NCI-H2107 (cell line): ENCODE measurements at places on chromosomes 2 and 18.

DNA sequence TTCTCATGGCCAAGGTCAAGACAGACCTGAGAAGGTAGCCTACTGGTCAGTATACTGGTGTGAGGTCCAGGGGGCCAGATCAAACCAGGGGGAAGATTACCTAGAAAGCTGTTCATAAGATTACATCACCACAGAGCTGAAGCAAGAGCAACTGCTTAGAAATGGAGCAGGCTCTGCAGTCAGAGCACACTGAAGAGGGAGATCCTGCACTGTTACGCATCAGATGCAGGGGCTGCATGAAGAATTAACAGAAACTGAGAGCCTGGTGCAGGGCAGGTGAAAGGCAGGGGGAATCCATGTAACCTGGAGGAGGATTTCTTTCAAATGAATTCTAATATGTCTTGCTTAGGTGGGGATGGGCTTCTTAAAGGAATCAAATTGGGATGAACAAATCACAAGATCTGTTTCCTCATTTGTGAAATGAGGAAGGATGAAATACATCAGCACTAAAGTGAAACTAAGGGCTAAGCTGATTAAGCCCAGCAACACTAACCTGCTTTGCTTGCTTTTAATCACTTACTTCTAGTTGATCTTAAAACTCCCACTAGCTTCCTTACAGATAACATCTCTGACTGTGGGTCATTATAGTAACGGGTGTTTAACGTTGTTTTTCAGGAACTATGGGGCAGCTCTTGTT lies 74.3 kb upstream of the ADAM23 start:
- no peak for DNase-seq

GRCh38 chr18:22485808-22486244 lies 68.1 kb upstream of the CTAGE1 start:
- no peak for DNase-seq

DNA sequence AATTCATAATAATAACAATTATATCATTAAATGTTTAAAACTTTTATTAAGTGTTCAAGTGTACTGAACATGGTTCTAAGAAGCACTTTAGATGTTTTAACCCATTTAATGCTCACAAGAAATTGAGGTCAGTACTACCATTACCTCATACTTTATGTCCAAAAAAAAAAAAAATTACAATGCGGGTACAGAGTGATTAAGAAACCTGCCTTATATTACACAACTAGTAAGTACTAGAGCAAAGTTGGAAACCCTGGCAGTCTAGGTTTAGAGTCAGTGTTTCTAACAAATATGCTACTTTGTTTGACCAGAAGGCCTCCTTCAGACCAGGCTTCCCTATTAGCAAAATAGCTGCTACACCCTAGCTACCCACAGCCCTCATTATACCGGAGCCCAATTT lies 28.5 kb downstream of the PLEKHM3 start:
- DNase-seq, result no peak

DNA sequence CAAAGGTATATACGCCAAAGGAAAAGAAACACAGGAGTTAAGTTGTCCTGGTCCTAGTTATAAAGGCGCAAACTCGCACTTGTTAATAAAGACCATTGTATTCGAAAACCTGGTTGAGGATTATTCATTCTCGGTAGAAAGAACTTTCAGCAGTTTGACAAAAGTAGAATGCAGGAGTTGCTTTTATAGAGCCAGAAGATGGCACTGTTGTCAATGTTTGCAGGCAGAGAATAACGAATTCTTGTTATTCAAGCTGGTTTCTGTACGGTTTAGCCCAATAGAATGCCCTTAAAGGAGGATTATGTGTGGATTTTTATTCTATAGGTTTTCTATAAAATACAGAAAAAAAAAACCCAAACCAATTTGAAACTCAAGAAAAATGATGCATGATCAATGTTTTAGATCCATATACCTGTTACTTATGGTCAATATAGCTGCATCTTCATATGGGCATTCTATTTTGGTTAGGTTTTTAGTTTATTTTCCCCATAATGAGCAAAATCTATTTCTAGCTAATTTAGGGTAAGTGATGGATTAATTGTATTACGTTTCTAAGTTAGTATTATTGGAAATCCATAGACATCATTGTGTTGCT lies 510.3 kb downstream of the PLCL1 start:
- DNase-seq, result peak; percentile 26

- no peak for DNase-seq
These were observed 86.0 kb downstream of the FAM210A start for GRCh38 chr18:13640266-13640860.

DNA sequence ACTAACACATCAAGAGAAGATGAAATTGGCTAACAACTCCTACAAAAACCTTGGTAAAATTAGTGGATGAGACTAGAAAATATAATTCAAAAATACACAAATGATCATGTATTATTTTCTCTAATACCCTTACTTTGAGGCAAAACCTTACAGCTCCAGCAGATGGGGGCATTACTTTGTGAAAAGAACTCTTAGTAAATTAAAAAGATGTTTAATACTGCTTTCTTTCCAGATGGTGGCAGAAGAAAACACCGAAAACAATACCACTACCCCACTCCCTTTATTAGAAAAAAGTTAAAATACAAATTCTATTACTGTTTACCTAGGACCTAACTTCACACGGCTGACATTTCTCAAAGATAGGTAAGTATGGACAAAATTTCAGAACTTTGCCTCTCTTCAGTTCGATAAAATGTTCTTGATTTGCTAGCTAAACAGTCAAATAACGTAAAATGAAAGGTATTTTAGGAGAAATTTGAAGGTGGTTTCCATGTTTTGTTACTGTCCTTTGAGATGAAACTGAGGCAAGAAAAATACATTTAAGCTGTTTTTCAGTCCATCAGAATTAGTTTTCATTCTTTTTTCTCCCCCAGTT lies 30.6 kb downstream of the ORC4 start:
- DNase-seq, result no peak

GRCh38 chr2:152682663-152683062 lies 34.6 kb downstream of the PRPF40A start:
- no peak for DNase-seq

GRCh38 chr2:147223119-147223518 lies 621.7 kb upstream of the ACVR2A start:
- no peak for DNase-seq

DNA sequence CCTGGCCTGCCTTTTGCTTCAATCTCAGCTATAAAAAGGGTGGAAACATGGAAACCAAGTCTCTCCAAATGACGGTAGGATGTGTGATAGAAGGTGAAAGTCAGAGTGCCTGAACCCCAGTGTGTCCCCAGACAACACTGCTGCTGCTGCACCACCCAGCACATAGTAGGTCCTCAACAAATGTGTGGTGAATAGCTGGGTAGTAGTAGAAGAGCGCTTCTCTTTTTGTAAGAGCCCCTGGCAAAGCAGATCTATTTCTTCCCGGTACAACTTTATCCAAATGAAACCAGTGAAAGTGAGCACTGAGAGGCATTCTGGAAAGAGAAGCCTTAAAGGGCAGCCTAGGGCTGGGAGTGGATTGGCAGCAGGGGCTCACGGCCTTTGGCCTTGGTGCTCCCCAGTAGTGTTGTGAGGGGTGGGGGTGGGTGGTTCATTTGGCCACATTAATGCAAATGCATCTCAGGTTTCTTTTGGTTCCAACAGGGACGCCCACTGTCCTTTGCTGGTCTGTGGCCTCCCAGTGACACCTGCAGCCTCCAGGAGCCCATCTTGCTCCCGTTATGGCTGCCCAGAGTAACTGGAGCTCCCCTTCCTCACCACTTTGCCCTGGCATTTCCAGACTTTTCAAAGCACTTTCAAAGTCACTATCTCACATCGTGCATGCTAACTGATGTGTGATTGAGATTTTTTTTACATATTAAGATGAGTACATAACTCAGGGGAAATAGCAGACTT lies 304.3 kb upstream of the EPAS1 start:
- DNase-seq, result no peak

DNA sequence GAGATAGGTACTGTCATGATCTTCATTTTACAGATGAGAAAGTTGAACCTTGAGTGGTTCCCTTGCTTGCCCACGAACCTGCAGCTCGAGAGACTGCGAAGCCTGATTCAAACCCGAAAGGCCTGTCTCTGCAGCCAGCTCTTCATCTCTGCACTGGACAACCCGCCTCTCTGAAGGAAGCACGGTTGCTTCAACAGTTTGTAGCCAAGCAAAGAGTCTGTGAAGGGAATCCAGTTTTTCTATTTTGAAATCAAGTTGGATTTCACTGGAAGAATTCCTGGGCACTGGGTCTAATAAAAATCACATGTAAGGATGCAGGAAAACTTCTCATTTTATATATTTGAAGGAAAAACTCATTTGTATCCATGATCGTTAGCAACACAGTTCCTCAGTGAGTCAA lies 21.3 kb upstream of the ICOS start:
- no peak for DNase-seq

- DNase-seq, result no peak
These were observed 275.3 kb downstream of the EIPR1 start for GRCh38 chr2:3102081-3102921.

GRCh38 chr2:74406035-74406434 lies 15.4 kb downstream of the C2orf81 start:
- DNase-seq, result no peak

DNA sequence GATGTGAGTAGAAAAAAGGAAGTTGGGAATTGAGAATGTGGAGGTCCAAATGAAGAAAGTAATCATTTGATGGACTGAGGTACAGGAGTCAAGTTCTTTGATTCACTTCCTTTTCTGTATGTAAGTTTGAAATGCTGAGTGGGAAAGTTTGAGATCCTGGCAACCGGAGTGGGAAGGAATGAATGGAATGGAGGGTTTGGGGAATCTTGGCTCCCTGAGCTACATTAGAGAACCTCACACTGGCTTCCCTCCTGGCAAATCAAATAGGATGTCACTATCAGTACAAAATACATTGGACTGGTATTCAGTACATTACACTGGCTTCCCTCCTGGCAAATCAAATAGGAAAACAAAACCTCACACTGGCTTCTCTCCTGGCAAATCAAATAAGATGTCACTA lies 9.8 kb upstream of the RNF138 start:
- DNase-seq, result no peak

DNA sequence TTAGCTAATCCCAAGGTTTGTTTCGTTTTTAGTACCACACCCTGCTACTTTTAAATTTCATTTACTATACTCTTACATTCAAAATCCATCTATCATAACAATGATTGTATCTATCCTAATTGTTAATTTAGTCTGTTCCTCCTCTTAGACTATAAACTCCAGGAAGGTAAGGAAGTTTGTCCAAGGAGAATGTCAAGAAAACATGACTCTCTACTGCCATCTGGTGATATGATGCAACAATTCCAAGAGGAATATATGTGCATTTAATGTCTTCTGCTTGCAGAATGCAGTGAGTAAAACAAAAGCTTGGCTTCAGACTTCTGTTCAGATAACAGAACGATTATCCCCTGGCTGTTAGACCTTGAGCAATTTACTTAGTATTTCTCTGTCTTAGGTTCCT lies 1267.1 kb downstream of the LRP1B start:
- DNase-seq, result no peak

DNA sequence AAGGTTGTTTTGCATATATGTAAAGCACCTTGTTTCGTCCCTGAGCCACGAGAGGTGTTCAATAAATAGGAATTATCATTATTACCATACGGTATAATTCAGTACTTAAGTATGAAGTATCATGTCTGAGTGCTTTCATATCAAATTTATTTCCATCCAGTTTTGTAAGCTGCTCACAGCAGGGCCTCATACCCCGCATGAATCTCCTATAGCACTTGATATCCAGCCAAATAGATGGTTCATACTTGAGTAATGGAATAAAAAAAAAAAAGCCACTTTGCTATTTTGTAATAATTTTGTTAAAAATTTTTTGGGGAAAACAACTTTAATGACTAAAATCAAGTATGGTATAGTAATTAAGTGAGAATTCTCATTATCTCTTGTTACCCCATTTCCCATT lies 160.8 kb upstream of the NOSTRIN start:
- no peak for DNase-seq

- DNase-seq, result no peak
These were observed 744.3 kb upstream of the ACVR2A start for GRCh38 chr2:147100406-147101035.

DNA sequence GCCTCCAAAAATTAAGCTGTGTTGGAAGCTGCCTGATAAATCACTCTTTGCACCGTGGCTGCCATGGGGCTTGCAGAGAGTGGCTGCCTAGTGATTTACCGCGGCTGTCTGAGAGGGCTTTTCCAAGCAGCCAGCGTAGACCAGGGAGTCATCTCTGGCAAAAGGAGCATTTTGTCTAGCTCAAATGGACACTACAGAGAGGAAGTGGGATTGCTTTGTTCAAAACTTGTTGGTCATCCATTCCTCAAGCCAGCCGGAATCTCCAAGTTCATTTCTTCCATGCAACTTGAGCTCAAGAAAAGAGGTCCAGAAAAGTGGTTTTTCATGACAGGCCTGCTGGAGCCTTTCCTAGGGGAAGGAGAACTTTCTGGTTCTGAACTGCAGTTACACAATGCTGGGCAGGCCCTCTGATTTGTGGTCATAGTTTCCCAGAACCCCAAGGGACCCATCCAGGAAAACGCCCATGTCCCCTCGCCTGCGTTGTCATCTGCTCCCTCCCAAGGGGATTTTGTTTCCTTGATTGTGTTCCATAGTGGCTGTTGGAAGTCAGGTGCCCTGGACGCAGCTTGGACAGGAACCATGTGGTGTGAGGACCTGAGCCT lies 108.1 kb downstream of the TRIB2 start:
- DNase-seq, result no peak

DNA sequence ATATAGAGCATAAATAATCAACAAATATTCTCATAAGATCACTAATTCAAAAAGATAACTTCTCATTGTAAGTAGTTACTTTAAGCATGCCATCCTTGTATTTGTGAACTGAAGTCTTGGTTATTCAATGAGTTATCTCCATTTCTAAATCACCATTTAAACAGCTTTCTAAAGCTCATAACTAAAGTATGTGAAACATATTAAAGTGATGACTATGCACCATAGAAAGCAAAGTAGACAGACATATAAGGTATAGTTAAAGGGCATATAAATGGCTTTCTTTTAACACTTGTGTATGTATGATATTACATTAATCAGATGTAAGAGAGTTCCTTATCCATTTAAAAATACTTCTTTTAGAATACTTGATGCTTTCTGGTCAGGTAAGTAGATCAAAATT lies 83.5 kb downstream of the IKZF2 start:
- DNase-seq, result no peak

- DNase-seq, result no peak
These were observed 126.3 kb upstream of the LMAN1 start for GRCh38 chr18:59485382-59485781.

- no peak for DNase-seq
These were observed at the start of gene C1GALT1C1L for GRCh38 chr2:43676322-43677050. Gene C1GALT1C1L (minus strand): TSS chr2:43676429. CDS start chr2:43676322, 107 bp downstream.

GRCh38 chr2:66428986-66429612 lies 5.8 kb upstream of the MEIS1 start:
- peak; percentile 9 for DNase-seq
